ENCODE measurements at places on chromosomes 3 and 15. TPM values are rescaled to one million over a fixed set of nuclear protein-coding genes. Genes with fewer than 3 reads are reported as not detected.

GPR160 gene
- polyA plus RNA-seq: 25.3 TPM

- DNase-seq: no peak
These were observed 388 bp downstream of the DAPK2 start for GRCh38 chr15:64045774-64046420.

DNA sequence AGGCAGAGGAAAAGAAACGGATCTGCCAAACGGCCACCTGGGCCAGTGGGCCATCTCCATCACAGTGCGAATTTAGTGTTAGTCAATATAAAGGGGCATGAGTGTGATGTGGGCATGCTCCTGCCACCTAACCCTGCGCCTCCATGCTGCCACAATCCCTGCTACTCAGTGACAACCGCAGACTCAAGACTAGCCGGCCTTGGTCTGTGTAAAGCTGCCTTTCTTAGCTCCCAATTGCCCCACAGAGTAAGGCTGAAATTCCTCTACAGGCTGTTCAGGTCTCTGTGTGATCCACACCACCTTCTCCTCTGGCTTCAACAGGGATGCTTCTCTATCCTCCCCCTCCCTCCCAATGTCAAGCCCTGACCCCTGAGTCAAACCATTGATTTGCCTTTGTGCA, 269.7 kb downstream of the XXYLT1 start:
- no peak for DNase-seq

GRCh38 chr3:68874551-68875348, 57.6 kb downstream of the TAFA4 start:
- no peak for DNase-seq

GRCh38 chr3:72164635-72164978, 379.7 kb upstream of the PROK2 start:
- no peak for DNase-seq

- no peak for DNase-seq
These were observed 20.4 kb downstream of the NUDT16 start for GRCh38 chr3:131401978-131402377.

Measured in renal cortex interstitium (tissue), 15 donors.